ENCODE measurements at places on chromosomes 11 and 22. TPM values are rescaled to one million over a fixed set of nuclear protein-coding genes. Genes with fewer than 3 reads are reported as not detected.

OR5B21 gene
- total RNA-seq = not detected

DERL3 gene
- total RNA-seq = 5.5 TPM

GLYATL1 gene
- total RNA-seq = 3.6 TPM

RFPL1 gene
- not detected for total RNA-seq

OR51B2 gene
- total RNA-seq = not detected

OR10D3 gene
- not detected for total RNA-seq

ARHGEF12 gene
- 107 TPM for total RNA-seq

CFAP300 gene
- not detected for total RNA-seq

OR8H3 gene
- not detected for total RNA-seq

Measured in Peyer's patch (tissue), 4 donors.